Activated T-helper 1 cell treated with Interleukin-2 at 50 U/mL for 16 hours (primary cell): ENCODE measurements at places on chromosomes 6 and 20.

GRCh38 chr6:113976806-113977205 is 5.9 kb upstream of the HDAC2 start:
- no peak for DNase-seq

- DNase-seq, result no peak
Measured at GRCh38 chr6:105474234-105474633, 71.4 kb upstream of the PREP start.

- DNase-seq, result no peak
Measured at GRCh38 chr6:19690325-19691075, 146.7 kb upstream of the ID4 start.

DNA sequence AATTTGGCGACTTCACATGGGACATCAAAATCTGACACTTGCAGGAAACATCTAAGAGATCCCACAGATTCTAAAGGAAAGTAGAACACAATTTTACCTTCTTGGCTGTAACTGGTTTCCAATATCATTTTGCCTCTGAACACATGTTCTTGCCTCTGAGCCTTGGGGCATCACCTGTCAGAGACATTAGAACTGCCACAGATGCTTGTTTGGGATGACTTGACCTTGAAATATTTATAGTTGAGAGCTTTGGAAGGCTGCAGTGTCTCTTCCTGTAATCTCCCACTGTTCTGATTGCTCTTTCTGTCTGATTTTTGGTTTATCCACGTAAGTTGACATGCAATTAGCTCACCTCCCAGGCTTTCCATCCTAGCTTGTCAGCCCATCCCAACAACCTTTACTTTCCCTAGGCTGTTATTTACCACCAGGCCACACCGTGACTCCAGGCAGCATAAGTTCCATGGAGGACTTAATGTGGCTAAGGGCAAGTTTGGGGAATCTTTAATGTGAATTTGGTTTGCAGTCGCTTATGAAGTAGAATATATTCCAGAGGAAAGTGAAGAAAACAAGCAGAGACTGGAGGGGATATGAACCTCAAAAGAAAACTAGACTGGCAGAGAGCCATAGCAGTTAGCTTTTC is 256.5 kb upstream of the RIN2 start:
- no peak for DNase-seq

GRCh38 chr6:167664678-167665660 is 161.7 kb upstream of the AFDN start:
- DNase-seq, result no peak

DNA sequence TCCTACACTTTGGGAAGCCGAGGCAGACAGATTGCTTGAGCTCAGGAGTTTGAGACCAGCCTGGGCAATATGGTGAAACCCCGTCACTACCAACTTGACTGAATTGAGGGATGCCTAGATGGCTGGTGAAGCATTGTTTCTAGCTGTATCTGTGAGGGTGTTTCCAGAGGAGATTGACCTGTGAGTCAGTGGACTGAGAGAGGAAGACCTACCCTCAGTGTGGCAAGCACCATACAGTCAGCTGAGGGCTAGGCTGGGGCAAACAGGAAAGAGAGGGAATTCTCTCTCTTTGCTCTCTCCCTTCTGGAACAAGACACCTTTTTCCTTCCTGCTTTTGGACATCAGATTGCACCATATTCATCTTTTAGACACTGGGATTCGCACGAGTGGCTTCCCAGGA is 3.7 kb upstream of the ZUP1 start:
- no peak for DNase-seq

- DNase-seq, result no peak
Measured at GRCh38 chr20:25005220-25005619, 12.7 kb upstream of the APMAP start.

DNA sequence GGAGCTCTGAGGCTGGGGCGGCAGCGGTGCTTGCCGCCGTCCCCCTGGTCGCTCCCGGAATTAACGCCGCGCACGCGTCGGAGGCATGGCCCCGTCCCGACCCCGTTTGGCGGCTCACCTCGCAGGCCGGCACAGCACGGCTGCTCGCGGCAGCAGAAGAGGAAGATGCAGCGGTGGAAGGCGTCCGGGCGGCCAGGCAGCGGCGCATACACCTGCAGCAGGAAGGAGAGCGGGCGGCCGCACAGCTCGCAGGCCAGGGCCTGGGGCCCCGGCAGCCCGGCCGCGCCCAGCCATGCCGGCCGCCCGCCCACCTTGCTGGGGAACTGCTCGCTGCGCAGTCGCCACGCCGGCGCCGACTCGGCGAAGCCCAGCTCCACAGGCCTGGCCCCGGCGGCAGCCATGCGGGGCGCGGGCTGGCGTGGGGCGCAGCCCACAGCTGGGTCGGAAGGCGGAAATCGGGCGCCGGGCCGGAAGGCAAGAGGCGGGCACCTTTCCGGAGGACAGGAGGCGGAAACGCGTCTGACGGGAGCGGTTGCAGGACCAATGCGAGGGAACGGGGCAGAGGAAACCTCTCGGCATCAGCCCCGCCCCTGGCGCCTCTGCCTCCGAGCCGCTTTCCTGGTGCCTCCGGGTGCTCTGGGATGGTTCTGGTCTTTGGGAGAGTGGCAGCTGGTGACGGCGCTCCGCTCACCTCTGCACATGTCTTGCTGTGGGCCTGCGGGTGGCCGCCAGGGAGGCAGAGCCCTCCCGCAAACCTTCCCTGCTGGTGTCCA is at the start of gene PDCD2:
Gene PDCD2, minus strand, starts transcription at position 457 of the 773 bp plus-strand sequence. Its CDS starts 56 bp downstream, at position 401.
- DNase-seq, result peak; percentile 89

- no peak for DNase-seq
Measured at GRCh38 chr6:137432054-137432611, 62.1 kb downstream of the OLIG3 start.

- DNase-seq, result no peak
Measured at GRCh38 chr6:25462235-25462897, 183.2 kb downstream of the CARMIL1 start.

GRCh38 chr6:10722820-10723566 is at the start of gene TMEM14C:
Gene TMEM14C, plus strand, starts transcription at chr6:10723070. Its CDS starts 1,544 bp downstream, at chr6:10724614.
- DNase-seq, result peak; percentile 74

DNA sequence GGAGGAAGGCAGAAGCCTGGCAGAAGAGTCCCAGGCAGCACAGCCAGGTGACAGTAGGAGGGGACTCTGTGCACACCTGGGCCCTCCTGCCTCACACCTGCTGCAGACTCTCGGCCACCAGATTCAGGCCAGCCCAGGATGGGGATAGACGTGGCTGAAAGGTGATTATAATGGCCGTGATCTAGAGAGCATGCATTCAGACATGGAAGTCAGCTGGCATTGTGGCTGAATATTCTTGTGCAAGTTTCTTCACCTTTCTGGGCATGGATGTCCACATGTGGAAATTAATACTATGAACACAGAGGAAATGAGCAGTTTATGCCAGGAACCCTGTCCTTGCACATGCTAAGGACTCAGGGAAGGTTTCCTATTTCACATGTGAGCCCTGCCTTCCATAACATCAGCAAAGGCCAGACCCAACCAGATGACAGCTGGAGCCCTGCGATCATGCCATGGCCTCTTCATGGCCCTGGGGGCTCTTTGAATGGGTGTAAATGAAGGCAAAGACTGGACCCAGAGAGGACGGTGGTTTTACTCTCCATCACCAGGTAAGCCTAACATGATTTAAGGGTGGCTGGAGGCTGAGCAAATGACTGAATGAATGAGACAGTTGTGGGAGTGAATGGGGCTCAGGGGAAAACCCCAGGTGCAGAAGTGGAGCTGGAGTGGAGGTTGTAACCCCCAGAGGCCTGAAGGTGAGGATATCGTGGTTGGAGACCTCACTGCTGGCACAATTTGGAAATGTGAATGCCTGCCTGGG is 2.7 kb upstream of the RAET1L start:
- DNase-seq, result no peak

GRCh38 chr6:169812257-169812644 is 60.8 kb downstream of the ERMARD start:
- no peak for DNase-seq

GRCh38 chr6:19325335-19325789 is 511.8 kb upstream of the ID4 start:
- no peak for DNase-seq

GRCh38 chr20:47263465-47264084 is 92.9 kb downstream of the ZMYND8 start:
- no peak for DNase-seq

- no peak for DNase-seq
Measured at GRCh38 chr20:53296025-53296424, 297.6 kb downstream of the ZNF217 start.

GRCh38 chr6:38316099-38316868 is 323.4 kb downstream of the BTBD9 start:
- no peak for DNase-seq

GRCh38 chr6:157713451-157714152 is 109.4 kb upstream of the SNX9 start:
- DNase-seq, result no peak

DNA sequence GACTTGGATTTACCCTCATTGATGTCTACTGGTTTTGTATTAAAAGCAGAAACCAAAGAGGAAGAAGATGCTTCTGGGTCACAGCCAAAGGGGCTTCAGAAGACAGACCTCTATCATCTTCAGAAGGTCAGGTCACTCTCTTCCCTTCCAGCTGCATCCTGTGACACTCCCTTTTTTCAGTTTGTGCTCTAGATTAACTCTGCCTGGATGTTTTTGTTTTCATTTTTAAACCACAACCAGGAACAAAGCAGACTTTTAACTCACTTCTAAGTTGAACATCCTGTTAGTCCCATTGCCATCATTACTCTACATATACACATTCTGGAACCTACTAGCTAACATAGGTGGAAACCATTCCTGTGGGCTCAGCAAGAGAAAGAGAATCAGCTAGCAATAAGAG is 45.2 kb downstream of the AKIRIN2 start:
- no peak for DNase-seq

- DNase-seq, result no peak
Measured at GRCh38 chr6:110550353-110550752, 73.9 kb upstream of the SLC22A16 start.

DNA sequence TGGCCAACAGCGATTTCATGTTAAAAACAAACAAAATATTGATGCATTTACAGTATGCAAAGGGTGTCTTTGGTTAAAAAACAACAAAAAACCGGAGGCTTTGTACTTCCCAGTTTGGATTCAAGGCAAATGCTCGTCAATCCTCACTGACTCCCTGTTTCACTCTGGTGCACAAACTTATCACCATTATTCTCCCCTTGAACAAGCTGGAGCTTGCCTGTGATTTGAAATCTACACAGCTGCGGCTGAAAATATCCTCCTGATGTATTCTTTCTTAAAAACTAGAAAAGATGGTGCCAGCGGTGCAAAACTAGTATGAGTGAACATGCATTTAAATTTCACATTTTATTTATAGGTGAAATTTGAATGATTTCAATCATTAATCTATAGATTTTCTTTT is 3.3 kb downstream of the PERP start:
- no peak for DNase-seq

DNA sequence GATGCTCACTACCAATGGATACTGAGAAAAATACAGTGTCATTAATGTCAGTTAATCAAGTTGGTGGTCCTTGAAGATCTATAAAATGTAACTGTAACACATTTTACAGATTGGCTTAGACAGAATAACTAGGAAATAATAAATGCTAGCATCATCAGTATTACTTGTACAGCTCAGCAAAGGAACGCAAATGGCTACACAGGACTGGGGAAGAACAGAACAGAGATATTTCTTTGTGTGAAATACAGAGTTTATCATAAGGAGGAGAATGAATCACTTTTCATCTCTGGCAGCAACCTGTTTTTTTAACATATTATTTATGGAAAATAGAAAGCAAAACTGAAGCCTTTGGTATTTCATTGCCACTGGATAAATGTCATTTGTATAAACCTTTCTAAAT is 8.2 kb upstream of the QKI start:
- DNase-seq, result no peak

- DNase-seq, result no peak
Measured at GRCh38 chr6:146202570-146202969, 173.7 kb downstream of the GRM1 start.

GRCh38 chr6:22108199-22108598 is 188.6 kb downstream of the PRL start:
- no peak for DNase-seq

- no peak for DNase-seq
Measured at GRCh38 chr20:62088258-62089127, 22.8 kb upstream of the TAF4 start.

DNA sequence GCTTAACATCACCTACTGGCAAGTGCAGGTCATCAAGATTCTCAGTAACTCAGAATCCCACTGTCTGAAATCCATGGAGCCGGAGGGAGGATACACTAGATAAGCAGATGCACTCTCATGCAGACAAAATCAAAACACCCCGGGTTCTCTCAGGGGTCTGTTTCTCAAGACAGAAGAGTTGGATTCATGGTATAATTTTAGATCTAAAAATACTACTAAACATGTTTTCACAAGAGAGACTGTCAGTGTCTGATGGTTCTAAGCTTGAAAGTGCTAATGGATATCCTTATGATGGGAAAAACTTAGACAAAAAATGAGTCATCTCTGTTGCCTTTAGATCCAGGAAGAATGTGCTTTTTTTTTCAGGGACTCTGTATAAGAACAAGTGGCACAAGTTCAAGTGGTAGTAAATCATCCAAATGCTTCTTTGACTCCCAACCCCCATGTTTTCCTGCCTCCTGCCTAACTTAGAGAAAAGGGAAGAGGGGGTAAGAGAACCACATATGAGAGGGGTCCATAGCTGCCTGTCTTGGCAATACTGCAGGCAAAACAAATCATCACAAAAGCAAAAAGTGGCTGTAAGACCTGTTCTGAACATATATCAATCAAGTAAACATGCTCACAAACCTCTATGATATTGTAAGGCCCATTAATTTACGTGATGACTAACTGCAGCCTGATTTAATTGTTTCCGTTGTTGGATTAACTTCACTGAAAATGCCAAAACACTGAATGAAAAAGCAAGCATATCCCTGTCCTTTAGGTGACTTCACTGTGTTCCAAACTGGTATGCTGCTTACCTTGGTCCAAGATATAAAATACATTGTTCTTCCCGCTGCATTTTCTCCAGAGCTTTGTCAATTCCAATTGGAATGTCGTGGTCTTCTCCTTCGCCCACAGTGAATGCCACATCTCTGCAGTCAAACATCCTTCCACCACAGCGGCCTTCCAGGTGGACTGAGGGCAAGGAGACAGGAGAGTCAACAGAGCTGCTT is 84.0 kb upstream of the TULP1 start:
- DNase-seq, result no peak

DNA sequence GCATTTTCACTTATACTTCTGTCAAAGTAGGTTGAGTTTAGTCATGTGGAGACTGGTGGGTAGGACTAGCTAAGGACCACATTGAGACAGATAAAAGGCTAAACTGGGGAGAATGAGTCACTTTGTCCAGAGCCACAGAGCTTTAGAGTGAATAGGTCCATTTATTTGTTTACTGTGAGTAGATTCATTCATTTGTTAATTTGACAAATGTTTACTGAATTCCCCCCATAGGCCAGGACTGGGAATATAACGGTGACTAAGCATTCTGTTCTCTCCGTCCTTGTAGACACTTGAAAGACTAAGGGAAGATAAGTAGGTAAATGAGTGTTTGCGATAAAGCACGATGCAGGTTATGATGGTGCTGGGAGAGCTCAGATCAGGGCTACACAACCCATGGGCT is 699.7 kb upstream of the ID4 start:
- no peak for DNase-seq
